ENCODE measurements at places on chromosomes 2 and 18.
A peak's percentile ranks its signal among the peaks of the same experiment; 100 is the strongest.

- peak; percentile 85 for DNase-seq
These were observed 104.2 kb downstream of the SPTBN1 start for GRCh38 chr2:54560146-54560881.

GRCh38 chr2:42809819-42810120, 17.4 kb upstream of the HAAO start:
- DNase-seq: peak; percentile 86

DNA sequence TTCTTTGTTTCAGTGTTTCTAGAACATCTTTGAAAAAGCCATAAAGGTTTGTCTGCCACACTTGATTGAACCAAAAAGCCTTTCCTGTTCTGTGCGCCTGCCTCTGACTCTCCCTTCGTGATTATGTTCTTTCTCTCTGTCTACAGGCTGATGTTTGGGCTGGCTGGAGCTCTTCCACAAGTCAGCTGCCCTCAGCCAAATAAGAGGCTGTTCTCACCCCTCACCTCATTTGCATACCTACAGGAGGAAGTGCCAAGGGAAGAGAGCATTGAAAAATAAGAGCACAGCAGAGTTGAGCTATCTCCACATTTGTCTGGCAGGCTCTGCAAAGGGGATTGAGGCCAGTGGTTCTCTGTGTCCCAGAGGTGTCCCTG, 15.8 kb downstream of the INPP5D start:
- DNase-seq: no peak

DNA sequence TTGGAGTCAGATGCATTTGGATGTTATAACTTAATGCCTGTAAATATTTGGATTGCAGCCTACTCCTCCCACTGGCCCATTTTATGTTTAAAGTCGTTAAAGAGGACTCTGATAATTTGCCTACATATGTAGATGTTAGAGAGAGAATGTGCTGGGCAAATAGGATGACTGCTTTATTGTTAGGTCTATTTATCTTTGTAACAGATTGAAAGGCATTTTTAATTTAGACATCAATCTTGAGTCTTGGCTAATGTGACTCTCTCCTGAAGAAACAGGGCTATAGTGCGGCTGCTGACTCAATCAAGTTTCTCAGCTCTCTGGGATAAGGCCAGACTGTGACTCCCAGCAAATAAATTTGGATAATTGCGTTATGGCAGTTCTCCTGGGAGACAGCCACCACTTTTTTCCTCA, 1101.4 kb downstream of the CBLN2 start:
- peak; percentile 1 for DNase-seq

- DNase-seq: no peak
These were observed 166.7 kb downstream of the MEIS1 start for GRCh38 chr2:66601624-66602023.

GRCh38 chr2:177353187-177353478, 39.4 kb upstream of the AGPS start:
- DNase-seq: no peak

DNA sequence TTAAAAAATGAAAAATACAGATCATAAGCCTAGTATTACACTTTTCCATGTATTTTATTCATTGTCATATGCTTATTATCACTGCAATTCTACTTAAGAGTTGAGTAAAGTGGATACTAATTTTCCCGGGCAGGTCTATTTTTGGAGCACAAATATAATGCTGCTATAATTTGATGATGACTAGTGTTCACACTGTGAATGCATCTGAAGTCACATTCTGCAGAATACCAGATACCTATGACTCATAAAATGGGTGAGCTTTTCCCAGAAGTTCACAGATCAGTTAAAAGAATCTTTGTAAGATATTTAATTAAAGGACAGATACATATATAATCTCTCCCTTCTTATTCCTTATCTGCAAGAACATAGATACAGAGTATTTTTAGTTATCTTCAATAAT, 79.8 kb upstream of the MC4R start:
- peak; percentile 11 for DNase-seq

GRCh38 chr2:71353248-71353647, 21.7 kb downstream of the ZNF638 start:
- DNase-seq: no peak

DNA sequence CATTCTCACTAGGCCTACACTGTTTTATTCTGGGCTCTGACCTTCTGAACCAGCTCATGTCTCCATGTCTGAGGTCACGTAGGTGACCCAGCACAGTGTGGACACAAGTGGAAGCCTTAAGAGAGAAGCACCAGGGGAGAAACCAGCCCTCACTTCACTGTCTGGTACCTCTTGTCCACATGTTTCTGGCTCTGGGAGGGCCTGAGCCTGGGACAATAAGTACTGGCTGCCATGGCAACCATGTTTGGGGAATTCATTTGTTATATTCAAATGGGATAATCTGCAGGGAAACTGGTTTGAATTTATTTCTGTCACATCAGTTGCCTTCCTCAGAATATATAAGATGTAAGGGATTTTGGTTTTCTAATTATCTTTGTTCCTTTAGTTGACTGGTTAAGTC, 23.3 kb downstream of the MYO3B start:
- DNase-seq: no peak

- no peak for DNase-seq
These were observed 1.1 kb upstream of the CERS6 start for GRCh38 chr2:168454737-168455644.

GRCh38 chr2:31580321-31581117, at the start of gene SRD5A2:
SRD5A2 (minus strand) TSS chr2:31580938; CDS start chr2:31580900, 38 bp downstream.
- no peak for DNase-seq

DNA sequence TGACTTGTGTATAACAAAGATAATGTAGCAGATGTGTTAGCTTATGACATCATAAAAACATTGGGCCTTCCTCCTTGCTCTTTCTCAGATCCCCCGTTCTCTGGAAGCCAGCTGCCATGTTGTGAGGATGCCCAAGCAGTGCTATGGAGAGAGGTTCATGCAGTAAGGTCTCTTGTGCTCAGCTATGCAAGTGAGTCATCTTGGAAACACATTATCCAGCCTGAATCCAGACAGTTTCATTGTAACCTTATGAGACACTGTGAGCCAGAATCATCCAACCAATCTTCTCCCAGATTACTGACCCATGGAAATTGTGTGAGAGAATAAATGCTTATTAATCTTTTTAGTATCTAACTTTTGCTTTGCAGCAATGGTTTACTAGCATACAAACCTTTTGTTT, 60.8 kb downstream of the ST6GAL2 start:
- DNase-seq: peak; percentile 36

- no peak for DNase-seq
These were observed 20.8 kb upstream of the TNS1 start for GRCh38 chr2:218023636-218024035.

GRCh38 chr2:38267270-38267925, 109.7 kb downstream of the ATL2 start:
- no peak for DNase-seq

- DNase-seq: peak; percentile 8
These were observed 29.9 kb upstream of the ALKAL2 start for GRCh38 chr2:317501-318424.

DNA sequence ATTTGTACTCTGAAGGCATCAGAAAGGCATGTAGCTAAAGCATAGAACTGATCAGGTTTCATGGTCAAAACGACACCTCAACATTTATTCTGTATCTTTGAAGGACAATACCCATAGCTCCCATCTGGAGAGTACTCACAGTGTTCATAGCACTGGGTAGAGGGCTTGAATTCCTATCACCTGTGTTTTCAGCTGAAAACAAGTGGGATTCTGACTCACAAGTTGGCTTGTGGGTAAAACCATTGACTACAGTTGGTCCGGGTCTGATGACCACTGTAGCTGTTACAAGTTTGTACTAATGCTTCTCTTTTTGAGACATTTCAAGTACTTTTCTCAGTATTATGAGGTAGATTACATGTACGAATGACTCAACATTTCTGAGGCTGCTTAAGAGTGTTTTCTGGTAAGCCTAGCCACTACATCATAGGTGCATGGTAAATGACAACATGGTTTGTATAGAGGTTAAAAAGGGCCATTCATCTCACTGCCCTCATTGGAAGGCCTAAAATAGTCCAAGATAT, 68.6 kb upstream of the PELI1 start:
- DNase-seq: peak; percentile 97

DNA sequence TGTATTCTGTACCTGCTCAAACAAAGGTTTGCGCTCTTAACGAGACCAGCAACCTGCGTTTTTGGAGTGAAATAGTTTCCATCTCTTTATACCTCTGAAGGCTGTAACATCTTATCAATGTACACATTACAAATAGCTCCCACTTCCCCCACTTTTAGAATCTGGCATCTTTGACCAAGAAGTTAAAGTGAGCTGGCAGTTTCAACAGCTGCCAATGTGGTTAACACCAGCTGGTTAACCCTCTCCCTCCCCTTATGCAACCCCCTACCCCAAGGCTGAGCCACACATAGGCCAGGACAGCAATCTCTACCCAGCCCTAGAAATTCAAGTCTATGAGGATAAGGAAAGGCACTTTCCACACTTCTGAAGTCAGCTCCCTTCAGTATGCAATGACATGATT, 2.2 kb upstream of the SERTAD2 start:
- DNase-seq: no peak

GRCh38 chr2:228507870-228508269, 326.4 kb upstream of the SPHKAP start:
- DNase-seq: peak; percentile 10

GRCh38 chr2:54728669-54729120, 5.2 kb downstream of the EML6 start:
- peak; percentile 86 for DNase-seq

DNA sequence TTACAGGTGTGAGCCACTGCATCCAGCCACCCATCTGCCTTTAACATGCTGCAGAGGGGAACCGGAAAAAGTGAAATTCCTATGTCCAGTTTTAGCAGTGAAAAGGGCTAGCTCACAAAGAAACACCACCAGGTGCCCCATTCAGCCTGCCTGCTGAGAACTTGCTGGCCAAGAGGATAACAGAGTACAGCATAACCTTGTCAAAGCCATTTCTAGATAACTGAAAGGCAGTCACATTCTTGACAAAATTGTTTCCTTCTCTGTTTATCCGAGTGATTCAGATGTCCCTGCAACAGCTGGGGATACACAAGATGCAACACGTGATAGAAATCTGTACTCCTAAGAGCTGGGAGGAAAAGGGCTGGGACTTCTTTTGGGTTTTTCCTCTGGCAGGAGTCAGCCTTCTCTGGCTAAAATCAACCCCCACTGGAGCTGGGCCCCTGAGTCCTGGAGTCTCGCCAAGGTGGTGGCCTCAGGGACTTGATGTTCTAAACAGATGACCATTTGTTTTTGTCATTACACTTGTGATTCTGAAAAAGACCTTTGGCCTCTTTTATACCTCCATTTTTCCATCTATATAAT, 505.4 kb downstream of the BCL11A start:
- no peak for DNase-seq

- no peak for DNase-seq
These were observed 44.3 kb upstream of the RAB6C start for GRCh38 chr2:129935118-129935517.

- peak; percentile 69 for DNase-seq
These were observed 263.6 kb downstream of the DYSF start for GRCh38 chr2:71716697-71717624.

Measured in iris pigment epithelial cell (primary cell).